Activated CD4-positive, alpha-beta T cell treated with anti-CD3 and anti-CD28 coated beads, Interleukin-2, amount 50 U/mL, for 24 hours (primary cell): ENCODE measurements at places on chromosomes 1 and 21.

GRCh38 chr1:243930822-243931671, 81.0 kb upstream of the AKT3 start:
- DNase-seq = no peak

- no peak for DNase-seq
Measured at GRCh38 chr1:84427250-84428188, 29.2 kb downstream of the DNASE2B start.

GRCh38 chr1:112371775-112372174, 24.2 kb upstream of the CTTNBP2NL start:
- DNase-seq = no peak

- no peak for DNase-seq
Measured at GRCh38 chr1:89295187-89295586, 22.5 kb upstream of the GBP5 start.

DNA sequence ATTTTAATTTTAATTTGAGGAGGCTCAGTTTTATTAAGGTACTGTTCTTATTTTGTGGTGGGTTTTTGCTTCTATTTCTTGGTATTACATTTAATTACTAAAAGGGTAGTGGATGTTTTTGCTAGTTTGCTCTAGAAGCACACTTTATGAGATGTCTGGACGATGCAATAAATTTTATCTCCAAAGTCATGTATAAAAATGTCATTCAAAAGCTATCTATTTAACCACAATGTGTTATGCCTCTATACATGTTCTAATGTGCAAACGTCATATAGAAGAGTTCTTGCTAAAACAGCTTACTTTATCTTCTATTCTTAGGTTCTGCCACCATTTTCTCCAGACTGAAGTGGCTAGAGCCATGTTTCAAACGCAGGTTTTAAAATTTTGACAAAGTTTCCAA, 12.9 kb upstream of the MPC2 start:
- no peak for DNase-seq

GRCh38 chr1:99397029-99397428, 132.7 kb downstream of the PLPPR4 start:
- no peak for DNase-seq

DNA sequence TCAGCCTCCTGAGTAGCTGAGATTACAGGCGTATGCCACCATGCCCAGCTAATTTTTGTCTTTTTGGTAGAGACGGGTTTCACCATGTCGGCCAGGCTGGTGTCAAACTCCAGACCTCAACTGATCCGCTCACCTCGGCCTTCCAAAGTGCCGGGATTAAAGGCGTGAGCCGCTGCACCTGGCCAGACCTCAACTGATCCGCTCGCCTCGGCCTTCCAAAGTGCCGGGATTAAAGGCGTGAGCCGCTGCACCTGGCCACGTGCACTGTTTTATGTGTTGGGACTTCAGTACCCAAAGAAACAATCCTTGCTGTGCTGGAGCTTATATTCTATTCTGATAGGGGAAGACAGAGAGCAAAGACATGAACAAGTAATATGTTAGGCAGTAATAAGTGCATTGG, 10.1 kb downstream of the TRAF5 start:
- no peak for DNase-seq

DNA sequence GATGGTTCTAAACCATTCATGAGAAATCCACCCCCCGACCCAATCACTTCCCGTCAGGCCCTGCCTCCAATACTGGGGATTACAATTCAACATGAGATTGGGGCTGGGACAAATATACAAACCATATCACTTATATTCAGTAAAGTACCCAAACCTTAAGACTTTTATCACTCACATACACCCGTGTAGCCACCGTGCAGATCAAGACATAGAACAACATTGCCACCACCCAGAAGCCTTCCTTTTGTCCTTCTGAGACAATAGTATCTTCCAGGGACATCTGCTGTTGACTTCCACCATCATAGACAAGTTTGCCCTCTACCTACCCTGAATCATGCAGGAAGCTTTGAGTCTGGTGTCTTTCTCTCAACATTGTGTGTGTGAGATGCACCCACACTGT, 37.5 kb downstream of the CLIC6 start:
- no peak for DNase-seq

GRCh38 chr1:1264868-1265272, 8.8 kb downstream of the UBE2J2 start:
- DNase-seq = no peak

DNA sequence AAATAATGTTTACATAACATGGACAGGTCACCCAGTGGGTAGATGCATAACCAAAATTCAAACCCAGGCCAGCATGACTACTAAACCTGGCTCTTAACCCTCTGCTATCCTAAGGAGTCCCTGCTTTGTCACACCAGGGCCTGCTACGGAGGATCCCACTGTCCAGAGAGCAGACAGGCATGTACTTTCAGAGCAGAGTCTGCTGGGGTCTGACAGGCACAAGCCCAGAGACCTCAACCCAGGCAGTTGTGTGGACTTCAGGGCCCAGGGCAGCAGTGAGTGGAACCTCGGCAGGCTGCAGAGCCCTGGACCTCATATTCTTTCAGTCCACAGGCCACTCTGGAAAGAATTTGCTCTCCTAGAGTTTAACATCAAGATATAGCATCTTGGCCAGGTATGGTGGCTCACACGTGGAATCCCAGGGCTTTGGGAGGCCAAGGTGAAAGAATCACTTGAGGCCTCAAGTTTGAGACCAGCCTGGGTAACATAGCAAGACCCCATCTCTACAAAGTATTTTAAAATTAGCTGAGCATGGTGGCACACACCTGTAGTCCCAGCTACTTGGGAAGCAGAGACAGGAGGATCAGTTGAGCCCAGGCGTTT, 16.1 kb upstream of the S100A7 start:
- DNase-seq = no peak

- DNase-seq = no peak
Measured at GRCh38 chr1:32786856-32787255, 30.3 kb downstream of the YARS1 start.

DNA sequence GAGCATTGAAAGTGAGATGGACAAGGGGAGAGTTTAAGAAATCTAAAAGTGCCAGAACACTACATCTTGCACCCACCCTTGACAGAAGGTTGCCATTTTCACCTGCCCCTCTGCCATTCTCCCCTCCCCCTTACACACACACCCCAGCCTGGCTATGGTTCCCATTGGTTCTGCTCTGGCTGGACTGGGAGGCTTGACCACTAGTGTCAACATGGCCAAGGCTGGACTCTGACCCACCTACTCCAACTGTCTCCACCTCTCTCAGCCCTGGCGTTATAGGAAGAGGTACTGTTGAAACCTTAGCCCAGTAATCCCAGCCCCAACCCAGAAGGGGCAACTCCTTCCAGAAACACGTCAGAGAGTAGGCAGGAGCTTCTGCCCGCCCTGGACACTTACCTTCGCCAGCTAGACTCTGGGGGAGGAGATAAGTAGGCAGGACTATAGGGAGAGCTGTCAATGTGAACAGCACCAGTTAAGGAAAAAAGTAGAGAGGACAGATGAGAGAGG, 4.5 kb downstream of the CRTC2 start:
- no peak for DNase-seq

GRCh38 chr1:89125913-89126580, at the start of gene GBP2:
TSS of gene GBP2 (minus strand) at chr1:89126114. CDS start at chr1:89121966, 4,148 bp downstream.
- DNase-seq = no peak

- no peak for DNase-seq
Measured at GRCh38 chr1:220894025-220894923, 15.0 kb downstream of the HLX start.

DNA sequence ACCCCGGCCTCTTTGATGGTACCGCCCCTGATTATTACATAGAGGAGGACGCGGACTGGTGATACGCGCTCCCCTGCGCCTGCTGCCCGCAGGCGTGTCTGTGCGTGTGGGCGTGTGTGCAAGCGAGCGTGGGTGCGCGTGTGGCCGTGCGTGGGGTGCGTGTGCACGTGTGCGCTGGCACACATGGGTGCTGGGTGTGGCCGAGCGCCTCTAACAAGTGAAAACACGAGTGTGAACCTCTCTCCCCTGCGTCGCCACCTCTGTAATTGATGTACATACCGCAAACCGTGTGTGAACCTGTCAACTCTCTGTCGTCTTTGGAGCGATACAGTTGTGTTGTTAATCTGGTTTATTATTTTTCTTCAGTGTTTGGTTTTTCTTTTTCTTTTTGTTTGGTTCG, 87.8 kb upstream of the TMEM51 start:
- no peak for DNase-seq

- DNase-seq = no peak
Measured at GRCh38 chr1:225485226-225485625, 57.4 kb upstream of the LBR start.

DNA sequence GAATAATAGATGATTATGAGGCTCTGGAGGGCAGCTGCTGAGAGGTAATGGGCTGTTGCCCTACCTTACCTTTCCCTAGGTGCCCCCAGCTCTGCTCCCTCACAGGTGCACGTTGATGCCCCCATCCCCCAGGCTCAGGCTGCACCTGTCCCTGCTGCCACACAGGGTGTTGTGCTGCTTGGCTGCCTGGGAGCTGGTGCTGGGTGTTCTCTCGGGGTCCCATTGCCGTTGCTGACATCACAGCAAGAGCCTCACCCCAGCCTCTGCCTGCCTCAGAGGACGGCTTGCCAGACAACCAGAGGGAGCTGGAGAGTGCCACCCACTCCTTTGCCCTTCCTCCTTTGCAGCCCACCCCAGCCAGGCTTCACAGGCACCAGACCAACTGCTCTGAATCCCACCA, 31.4 kb upstream of the DMBX1 start:
- no peak for DNase-seq

- DNase-seq = peak; percentile 63
Measured at GRCh38 chr1:37477198-37477931, 3.0 kb downstream of the ZC3H12A start.

- no peak for DNase-seq
Measured at GRCh38 chr1:36303650-36304360, 2.4 kb upstream of the SH3D21 start.

- no peak for DNase-seq
Measured at GRCh38 chr1:204624631-204625216, 60.8 kb downstream of the LRRN2 start.

GRCh38 chr1:85278853-85279314, 2.5 kb upstream of the BCL10 start:
- peak; percentile 48 for DNase-seq

DNA sequence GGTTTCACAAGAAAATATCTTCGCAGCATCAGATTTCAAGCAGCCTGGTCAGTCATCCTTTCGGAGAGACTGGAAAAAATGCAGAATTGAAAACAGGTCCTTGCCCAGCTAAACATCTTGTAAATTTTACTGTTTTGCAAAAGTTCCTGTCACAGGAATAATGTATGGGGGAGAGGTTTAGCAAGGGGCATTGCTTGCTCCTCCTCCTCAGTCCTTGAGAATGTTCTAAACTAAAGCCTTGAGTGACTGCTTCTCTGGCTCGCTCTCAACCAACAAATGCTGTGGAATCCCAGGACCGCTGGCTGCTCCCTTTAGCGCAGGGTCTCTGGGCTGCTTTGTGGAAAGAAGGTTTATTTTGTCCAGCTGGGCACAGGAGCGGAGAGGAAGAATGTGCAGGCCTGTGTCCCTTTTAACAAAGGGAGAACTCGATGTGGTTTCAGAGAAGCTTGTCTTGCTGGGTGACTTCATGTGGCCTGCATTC, 33.6 kb upstream of the FHAD1 start:
- DNase-seq = no peak

- no peak for DNase-seq
Measured at GRCh38 chr1:150115121-150115520, 34.6 kb upstream of the PLEKHO1 start.

- no peak for DNase-seq
Measured at GRCh38 chr1:3543076-3544039, 68.0 kb downstream of the MEGF6 start.

DNA sequence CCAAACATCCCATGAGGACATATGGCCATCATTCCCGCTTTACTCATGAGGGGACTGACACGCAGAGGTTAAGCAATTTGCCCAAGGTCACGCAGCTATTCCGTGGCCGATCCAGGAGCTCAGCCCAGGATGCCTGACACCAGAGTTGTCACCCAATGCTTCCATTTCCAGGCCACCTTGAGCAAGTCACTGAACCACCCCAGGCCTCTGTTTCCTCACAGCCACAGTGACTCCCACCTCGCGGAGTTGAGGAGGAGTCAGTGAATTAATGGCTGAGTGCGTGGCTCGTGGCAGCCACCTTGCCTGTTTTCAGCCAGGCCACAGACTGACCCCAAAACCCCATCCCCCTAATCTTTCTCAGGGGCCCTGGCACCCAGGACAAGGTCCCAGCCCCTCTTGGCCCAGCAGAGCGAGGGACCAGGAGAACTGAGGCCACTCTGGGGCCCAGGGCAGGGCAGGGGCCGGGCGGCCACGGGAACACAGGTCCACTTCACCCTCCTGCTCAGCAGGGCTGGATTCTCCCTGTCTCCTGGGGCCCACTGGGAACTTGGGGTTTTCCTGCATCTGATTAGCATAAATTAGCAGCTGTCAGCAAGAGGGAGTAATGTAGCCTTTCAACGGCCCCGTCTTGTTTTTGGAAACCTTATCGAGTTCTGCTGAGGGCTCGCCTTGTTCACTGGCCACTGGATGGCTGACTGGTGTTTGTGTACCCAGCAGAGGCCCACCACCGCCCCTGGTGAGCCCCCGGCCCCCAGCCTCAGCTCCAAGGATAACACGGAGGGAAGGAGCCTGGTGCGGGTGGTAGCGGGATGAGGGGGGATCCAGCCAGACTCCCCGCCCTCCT, 19.7 kb upstream of the LAPTM5 start:
- no peak for DNase-seq

DNA sequence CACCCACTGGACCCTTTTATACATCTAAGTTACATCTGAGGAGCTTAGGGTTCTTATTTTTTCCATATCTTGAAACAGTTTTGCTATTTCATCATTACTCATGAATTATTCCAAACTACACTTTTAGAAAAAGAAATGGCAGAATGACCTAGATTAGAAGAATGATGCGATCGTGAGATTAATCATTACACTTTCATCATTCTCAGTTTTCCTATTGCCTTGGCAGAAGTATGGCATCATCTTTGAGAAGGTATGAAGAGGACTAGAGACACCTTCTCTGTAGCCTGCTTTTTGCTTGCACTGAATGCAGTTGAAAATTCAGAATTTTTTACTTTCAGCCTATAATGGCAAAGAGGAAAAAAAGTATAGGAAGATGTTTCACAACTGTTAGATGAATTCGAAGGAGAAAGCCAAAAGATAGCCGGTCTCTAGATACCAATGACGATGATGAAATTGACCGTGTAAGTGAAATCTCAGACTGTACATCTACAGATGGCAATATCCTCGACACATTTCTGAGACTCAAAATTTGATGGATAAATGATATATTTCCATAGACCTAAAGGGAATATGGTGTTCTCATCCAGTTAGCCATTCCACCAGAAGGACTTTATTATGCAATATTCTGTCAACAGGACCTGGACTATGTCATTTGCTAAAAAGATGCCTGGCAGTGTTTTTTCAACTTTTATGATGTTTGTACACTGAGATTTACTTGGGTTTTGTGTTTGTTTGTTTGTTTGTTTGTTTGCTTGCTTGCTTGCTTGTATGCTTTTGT, 191.8 kb downstream of the TOMM20 start:
- no peak for DNase-seq

- no peak for DNase-seq
Measured at GRCh38 chr1:36034692-36035091, 49.2 kb upstream of the TEKT2 start.

DNA sequence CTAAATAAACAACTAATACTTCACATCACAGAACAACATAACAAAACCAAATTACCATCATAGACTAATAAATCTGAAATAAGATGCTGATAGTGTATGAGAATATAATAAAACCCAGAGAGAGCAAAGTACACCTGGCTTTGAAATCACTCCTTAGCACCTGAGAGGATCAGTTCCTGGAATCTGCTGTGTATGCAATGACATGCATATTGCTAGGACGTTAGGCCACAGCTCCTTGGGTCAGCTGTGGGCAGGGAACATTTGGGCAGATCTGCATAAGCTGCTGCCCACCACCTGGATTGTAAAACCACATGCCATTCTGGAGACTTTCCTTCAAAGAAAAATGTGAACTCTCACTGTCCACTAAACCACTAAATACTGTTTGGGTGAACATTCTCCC, 81.1 kb downstream of the NR5A2 start:
- DNase-seq = no peak
